ENCODE measurements at places on chromosomes 1 and 21. TPM values are rescaled to one million over a fixed set of nuclear protein-coding genes. Genes with fewer than 3 reads are reported as not detected.

The FMN2 gene
- total RNA-seq, result 1.4 TPM

The LCE1D gene
- total RNA-seq, result not detected

The SLC35F3 gene
- total RNA-seq, result 7.5 TPM

The STYXL2 gene
- not detected for total RNA-seq

The KRTAP19-3 gene
- not detected for total RNA-seq

The EPHA8 gene
- total RNA-seq, result not detected

The CFAP141 gene
- total RNA-seq, result not detected

The EDARADD gene
- 6.0 TPM for total RNA-seq

The KLF17 gene
- not detected for total RNA-seq

The BACE2 gene
- 70.5 TPM for total RNA-seq

The SH2D1B gene
- 1.1 TPM for total RNA-seq

The RIIAD1 gene
- total RNA-seq, result not detected

The S100A5 gene
- total RNA-seq, result not detected

The PRR9 gene
- total RNA-seq, result not detected

The HSD3B1 gene
- total RNA-seq, result not detected

The IPO9 gene
- 22.4 TPM for total RNA-seq

The EGLN1 gene
- 25.2 TPM for total RNA-seq

The PCP4L1 gene
- total RNA-seq, result 0.06 TPM

The CHIA gene
- total RNA-seq, result not detected

The ADAMTS4 gene
- 0.91 TPM for total RNA-seq

The SYTL1 gene
- total RNA-seq, result 1.2 TPM

The GBP1 gene
- 101 TPM for total RNA-seq

The YRDC gene
- 86.3 TPM for total RNA-seq

The PPFIA4 gene
- 0.11 TPM for total RNA-seq

The CACNA1S gene
- not detected for total RNA-seq

The PCBP3 gene
- total RNA-seq, result 8.1 TPM

The BSND gene
- total RNA-seq, result not detected

The SETDB1 gene
- total RNA-seq, result 60.8 TPM

The LAMTOR2 gene
- 29.8 TPM for total RNA-seq

The ROR1 gene
- 13.2 TPM for total RNA-seq

Measured in Daoy (cell line).